Right renal cortex interstitium (tissue), 3 donors: ENCODE measurements at places on chromosomes 3 and 15.
A peak's percentile ranks its signal among the peaks of the same experiment; 100 is the strongest.

- no peak for DNase-seq
These were observed 26.0 kb upstream of the HCN4 start for GRCh38 chr15:73394782-73395181.

- DNase-seq, result no peak
These were observed 3.4 kb downstream of the TMCC1 start for GRCh38 chr3:129890125-129890524.

DNA sequence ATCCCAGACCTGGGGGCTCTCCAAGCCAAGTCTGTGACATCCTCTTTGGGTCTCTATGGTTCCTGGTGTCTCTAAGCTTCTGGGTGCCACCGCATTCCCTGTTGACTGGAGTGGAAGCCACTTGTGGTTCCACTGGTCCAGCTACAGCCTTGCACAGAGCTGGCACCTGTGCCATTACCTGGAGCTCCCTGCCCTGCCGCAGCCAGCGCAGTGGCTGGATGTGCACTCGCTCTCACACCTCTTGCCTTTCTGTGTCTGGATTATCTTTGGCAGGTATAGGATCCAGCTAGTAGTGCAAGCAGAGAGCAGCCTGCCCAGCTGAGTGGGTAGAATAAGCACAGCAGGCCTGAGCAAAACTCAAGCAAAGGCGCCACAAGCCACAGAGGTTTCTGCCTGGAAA, 1635.5 kb downstream of the OTOL1 start:
- no peak for DNase-seq

- DNase-seq, result no peak
These were observed 643.7 kb upstream of the NAALADL2 start for GRCh38 chr3:174215456-174215855.

DNA sequence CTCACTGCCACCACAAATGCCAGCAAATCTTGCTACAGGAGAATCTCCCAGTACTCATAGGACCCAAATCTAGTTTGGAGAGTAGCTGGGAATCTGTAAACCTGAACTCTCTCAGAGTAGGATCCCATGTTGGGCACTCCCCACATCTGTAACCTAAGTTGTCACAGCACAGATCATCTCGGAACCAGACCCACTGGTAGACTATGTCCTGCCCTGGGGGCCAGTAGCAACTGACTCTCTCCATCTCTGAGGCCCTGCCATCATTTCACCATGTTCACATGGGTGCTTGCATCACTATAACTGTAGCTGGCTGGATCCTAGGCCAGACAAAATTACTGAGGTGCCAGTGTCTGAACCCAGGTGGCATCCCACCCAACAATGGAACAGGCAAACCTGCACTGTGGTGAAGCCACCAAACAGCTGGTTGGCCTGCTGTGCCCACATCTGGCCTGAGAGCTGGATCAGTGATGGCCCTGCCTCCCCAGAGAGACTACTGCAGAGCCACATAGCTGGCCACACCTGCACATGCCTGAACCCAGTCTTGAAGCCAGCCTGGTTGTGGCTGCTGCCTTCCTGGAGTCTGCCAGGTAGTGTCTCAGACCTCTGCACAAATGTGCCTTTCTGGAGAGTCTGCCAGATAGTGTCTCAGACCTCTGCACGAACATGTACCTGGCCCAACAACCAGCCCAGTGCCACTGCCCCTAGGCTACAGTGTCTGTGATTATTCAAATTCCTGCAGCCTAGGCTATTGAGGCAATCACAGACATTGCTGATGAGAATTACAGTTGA, 82.0 kb downstream of the ISL2 start:
- DNase-seq, result no peak

- no peak for DNase-seq
These were observed 176.1 kb downstream of the TBC1D2B start for GRCh38 chr15:77901251-77901881.

GRCh38 chr15:85495096-85495495, 114.7 kb downstream of the AKAP13 start:
- DNase-seq, result no peak

- no peak for DNase-seq
These were observed 102.0 kb upstream of the DAZL start for GRCh38 chr3:16707260-16707659.

- no peak for DNase-seq
These were observed 26.3 kb downstream of the CHST2 start for GRCh38 chr3:143145906-143146305.

DNA sequence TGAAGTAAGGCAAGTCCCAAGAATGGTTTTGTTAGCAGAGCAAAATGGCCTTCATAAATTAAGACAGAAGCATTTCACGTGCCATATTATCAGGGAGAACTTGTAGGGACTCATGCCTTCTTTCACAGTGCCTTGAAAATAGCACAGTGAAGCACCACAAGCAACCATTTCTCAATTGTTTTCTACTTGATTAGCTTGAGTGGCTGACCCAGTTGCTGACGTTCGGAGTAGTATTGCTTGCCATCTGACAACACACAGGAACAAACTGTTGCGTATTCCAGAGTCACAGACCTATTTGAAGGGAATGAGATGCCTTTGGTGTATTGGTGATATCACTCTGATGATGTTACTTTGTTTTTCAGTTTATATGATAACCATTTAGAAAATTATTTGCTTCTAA, 3.0 kb upstream of the C3orf52 start:
- no peak for DNase-seq

- DNase-seq, result no peak
These were observed 199.4 kb upstream of the NR2E3 start for GRCh38 chr15:71610728-71611552.

DNA sequence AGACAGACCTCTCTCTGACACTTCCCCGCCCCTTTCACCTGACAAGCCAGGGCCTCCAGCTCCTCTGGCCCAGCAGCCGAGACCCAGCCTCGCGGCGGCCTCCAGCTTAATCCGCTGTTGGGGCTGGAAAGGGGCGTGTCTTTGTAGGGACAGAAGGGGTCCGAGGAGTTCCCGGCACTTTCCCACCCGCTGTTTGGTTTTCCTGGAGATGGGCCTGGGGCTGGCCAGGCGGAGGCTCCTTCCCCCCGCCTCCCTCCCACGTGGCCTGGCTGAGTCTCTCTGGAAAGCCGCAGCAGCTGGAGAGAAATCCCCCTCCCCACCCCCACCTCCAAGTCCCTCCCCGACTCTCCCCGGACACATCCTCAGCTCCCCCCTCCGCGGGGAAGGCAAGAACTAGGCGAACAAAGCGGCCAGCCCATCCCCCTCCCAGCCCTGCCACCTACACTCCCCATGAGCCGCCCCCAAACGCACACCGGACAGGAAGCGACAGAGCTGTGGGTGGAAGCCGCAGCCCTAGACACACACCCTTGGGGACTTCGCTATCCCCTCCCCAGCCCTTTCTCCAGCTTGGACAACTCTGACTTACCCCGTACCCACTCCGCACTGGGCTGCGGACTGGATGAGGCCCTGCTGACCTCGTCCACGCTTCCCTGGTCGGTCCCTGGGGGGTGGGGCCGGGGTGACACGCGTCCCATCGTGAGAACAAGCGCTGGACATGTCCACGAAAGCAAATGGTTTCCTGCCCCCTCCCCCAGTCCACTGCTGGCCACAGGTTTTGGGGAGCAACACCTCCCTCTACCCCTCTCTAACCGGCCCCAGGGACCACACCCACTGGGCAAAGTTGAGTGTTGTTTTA, 1.2 kb downstream of the IGDCC4 start:
- DNase-seq, result no peak

- DNase-seq, result no peak
These were observed 31.0 kb downstream of the TMOD2 start for GRCh38 chr15:51782357-51782896.

DNA sequence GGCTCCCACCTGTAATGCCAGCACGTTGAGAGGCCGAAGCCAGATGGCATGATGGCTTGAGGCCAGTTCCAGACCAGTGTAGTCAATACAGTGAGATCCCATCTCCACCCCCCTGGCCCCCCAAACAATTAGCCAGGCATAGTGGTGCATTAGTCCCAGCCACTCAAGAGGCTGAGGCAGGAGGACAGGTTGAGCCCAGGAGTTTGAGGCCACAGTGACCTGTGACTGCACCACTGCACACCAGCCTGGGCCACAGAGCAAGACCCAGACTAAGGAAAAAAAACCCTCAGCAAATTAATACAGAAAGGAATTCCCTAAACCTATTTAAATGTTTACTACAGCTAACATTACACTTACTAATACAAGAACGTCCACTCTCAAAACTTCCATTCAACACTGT, 424.6 kb downstream of the SHQ1 start:
- DNase-seq, result no peak

DNA sequence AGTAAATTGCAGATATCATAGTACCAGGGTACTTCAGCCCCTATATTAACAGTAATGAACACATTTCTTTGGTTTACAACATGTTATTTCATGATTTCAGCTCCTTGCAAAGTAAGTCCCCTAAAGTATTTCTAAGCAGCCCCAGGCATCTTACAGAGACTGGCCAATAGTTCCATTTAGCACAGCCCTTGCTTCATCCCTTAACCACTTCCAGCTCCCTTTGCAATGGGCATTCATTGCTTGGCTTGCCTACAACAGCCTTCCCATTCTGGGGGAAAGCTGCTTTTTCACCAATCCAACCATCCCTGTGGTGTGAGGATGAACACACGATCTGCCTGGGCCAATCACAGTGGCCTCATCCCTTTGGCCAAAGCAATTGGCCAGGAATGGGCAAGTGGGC, 67.2 kb upstream of the XCR1 start:
- DNase-seq, result no peak

DNA sequence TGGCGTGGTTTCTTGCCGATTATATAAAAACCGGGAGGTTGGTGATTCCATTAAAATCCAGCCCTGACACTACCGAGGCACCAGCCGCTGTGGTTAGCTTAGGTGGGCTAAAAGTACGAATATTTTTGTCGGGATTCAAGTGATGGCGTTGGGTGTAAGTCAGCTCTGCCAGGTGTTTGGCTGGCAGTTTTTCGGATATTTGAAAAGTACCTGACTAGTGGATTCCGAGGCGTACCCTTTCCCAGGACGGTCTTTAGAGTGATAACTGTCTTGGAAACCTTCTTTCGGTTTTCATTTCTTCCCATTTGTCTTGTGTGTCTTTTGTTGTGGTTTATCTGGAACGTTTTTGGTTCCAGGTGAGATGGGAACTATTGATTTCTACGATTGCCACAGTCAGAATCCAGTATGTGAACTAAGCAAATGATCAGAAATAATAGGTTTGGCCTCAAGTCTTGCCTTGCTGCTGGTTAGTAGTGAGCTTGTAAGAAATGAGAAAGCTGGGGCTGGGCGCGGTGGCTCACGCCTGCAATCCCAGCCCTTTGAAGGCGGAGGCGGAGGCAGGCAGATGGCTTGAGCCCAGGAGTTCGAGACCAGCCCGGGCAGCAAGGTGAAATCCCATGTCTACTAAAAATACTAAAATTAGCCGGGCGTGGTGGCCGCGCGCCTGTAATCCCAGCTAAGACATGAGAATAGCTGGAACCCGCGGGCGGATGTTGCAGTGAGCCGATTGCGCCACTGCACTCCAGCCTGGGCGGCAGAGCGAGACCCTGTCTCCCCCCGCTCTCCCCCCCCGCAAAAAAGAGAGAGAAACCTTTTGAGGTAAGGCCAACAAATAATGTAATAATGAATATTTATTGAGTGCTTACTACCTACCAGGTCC, 1.4 kb downstream of the FYTTD1 start:
- DNase-seq, result peak; percentile 23

DNA sequence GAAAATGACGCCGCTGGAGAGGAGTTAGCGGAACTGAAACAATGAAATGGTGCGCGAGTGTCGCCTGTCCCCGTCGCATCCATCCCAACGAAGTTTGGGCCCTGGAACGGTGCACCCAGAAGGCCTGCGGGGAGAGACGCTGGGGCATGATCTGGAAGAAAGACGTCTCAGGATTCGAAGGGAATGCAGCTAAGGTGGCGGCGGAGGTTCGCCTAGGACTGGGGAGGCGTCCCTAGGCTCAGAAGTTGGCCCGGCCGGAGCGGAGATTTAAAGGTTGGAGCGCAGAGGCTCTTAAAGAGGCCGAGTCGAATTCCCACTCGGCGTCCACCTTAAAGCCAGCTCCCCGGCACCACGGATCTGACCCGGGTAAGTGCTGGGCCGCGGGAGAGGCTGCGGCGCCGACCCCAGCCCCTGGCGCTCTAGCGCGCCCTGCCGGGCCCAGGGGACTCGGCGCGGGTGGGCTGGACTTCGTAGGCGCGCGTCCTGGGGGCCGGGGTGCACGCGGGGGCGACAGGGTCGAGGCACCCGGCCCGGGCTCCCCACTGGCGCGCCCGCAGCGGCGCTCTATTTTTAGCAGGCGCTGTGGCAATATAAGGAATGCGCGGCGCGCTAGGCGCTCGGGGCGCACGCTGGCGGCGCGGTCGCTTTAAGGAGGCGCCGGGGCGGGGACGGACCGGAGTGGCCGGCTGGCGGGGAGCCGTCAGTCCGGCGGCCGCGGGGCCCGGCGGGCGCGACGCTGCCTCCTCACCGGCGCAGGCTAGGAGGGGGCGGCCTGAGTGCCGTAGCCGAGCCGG, at the start of gene MRAS:
TSS of gene MRAS (plus strand) at position 620 of the 794 bp plus-strand sequence. CDS start 24,305 bp downstream, outside the sequence.
- DNase-seq, result peak; percentile 54

DNA sequence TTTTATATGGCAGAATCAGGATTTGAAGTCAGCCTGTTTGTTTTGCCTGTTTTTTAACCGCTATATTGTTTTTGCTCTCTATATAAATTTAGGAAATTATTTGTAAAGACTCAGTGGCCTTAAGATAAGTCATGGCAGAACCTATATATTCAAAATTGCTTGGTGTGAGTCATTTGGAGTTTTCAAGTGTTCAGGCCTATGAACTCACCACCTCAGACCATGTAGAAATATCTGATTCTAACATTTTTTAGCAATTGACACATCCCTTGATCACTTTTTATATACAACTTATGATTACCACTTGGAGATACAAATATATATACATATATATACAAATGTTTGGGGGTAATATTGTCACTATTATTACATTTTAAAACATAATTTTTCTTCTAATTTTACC, 95.7 kb downstream of the VGLL3 start:
- DNase-seq, result no peak

DNA sequence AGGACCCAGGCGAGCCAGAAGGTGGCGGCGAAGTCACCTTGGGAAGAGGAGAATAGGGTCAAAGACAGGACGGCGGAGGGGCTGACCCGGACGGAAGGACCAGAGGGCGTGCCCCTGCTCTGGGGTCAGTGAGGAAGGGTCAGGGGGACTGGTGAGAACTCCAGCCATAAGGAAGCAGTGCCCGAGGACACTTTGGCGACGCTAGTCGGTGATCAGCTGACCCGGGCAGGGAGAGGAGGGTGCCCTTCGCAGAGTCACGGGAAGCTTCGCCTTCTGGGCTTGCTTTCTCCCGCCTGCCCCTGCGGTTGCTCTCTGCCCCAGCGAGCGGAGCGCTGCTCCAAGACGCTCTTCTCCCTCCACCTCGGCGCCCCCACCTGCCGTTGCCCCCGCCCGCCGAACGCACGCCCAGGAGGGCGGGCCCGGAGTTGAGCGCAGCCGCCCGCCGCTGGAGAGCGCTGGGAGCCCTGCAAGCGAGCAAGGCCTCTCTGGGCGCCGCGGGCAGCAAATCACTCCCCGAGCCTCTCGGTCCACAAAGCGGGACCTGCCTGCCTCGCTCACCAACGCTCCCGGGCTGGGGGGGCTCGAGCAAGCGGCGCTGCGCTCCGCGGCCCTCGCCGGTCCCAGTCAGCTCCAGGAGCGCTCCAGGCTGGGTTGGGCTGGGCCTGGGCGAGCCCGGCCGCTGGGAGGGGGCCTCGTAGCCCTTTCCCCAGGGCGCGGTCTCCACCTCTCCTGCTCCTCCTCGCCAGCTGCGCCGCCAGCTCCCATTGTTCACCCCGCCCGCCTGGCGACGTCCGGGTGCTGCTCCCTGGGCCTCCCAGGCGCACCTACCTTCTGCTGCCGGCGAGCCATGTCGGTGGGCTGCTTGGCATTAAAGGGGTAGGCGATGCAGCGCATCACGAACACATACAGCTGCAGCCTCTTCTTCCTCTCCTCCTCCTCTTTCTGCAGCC, 1.2 kb downstream of the CADPS start:
- DNase-seq, result no peak
